CD4-positive, alpha-beta T cell treated with Interleukin-1 beta for 1 hour (primary cell): ENCODE measurements at places on chromosomes 2 and 18.

DNA sequence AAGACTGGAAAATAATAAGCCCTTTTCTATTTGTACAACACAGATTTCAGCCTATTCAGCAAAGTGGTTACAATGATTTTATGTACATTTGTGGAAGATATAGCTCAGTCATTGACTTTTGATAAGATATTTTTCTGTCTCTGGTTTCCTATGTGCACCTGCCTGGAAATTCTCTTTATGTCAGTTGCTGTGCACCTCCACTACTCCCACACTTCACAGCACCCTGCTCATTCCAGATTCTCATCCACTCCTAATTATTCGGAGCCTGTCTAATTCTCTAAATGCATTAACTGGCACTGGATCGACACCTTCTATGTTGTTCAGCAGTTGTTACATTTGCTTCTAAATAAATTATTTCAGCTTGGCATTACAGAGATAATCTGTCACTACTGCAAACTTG is 275.1 kb upstream of the RND3 start:
- DNase-seq, result no peak

DNA sequence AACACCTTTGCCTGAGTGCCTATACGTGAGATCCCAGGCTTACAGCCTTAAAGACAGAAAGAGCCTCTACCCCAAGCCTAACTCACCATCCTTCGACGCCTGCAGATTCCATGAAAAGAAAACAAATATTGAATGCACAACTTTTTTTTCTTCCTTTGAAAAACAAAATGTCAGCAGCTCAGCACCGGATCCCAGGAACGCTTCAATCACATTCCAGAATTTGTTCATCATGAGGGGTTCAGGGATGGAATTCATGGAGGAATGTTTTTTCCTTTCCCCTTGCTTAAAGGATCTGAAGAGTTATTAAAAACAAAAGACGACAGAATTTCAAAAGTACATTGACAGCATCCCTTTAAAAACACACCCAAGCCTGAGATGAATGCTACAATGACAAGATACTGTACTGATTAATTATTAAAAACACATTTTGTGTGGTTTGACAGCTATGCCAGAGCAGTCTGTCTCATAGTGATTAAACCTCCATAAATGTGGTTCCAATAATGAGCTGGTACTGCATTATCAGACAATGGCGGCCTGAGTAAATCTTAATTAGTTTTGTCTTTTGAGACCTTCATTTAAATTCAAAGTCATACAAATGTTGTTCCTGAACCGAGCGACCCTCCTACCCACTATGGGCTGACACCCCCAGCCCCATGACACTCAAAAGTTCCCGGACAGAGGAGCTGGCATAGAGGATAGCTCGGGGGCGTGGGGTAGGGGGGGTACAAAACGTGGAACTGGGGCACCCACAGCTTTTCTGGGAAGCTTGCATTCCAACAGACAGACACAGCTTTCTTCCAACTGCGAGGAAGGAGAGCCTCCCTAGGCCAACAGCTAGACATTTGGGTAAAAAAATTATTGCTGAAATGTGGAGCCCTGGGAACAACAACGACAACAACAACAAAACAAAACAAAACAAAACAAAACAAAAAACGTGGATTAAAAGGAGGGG is 227.5 kb downstream of the TTC32 start:
- DNase-seq, result no peak

DNA sequence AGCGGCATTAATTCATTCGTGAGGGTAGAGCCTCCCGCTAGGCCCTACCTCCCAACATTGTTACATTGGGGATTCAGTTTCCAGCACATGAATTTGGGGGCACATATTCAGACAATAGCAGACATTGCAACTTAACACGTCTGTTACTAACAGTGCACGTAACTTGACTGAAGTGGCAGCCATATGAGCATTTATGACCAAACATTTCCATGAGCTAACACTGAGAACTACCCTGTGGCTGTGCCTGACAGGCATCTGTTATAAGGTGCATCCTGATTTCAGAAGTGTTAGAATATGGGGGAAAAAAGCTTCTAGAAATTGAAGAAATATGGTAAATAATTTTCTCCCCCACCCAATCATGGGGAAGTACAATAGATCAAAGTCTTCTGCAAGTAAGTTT is 24.5 kb downstream of the MALT1 start:
- no peak for DNase-seq

DNA sequence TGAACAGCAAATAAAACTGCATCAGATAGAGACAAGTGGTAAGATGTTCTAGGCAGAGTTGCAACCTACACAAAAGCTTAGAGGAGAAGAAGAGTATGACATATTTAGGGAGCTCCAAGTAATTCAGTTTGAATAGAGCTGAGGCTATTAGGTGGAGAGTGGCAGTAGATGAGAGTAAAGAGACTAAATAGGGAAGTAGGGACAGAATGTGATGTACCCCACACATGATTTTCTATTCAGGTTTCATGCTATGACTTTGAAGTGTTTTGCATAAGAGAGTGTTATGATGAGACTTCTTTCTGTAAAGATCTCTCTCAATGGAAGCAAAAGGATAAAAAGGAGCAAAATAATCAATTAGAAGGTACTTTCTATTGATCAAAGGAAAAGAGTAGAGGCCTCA is 206.8 kb upstream of the ERBB4 start:
- DNase-seq, result no peak

- no peak for DNase-seq
Measured at GRCh38 chr18:32875625-32876024, 102.8 kb upstream of the KLHL14 start.

DNA sequence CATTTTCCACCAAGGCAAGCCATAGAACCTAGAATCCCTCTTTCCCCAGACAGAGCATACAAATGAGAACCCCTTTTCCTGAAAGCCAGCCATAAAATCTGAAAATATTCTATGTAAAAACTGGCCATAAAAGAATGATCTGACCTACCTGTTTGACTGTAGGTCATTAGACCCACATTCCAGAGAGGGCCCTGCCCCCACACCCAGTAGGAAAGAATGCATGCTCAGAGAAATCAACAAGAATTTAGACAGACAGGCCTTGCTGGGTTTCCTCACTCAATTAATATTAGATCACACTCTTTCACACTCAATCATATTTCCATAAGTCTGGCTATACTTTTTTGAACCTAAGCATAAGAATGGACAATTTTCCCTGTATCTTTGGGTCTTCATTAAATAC is 929.5 kb downstream of the ERBB4 start:
- no peak for DNase-seq

DNA sequence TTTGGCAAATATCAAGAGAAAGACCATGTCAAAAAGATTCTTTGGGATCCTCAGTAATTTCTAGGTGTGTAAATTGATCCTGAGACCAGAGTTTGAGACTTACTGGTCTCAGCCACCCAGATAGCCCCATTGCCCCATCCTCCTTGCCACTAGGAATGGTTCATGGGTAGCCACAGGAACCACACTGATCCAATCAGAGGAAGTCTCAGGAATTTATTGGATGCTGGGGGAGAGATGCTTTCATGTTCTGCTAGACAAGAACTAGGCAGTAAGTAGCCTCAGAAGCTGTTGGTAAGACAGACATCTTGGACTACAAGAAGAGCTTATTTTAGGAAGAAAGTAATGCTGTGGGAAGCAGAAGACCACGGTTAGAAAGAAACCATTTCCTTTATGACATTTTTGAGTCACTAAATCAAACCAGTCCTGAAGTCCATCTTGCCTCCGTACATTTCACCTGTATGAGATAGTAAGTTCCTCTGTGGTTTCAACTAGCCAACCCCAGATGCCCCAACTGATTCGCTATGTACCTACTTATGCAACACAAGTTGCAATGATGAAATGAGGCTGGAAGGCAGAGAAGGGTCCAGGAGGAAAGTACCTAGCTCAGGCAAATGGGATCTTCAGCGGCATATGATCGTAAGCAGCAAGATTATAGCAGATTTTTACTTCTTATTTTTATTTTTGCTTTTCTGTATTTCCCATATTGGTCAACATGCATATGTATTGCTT is 3.6 kb upstream of the ST3GAL5 start:
- DNase-seq, result no peak

DNA sequence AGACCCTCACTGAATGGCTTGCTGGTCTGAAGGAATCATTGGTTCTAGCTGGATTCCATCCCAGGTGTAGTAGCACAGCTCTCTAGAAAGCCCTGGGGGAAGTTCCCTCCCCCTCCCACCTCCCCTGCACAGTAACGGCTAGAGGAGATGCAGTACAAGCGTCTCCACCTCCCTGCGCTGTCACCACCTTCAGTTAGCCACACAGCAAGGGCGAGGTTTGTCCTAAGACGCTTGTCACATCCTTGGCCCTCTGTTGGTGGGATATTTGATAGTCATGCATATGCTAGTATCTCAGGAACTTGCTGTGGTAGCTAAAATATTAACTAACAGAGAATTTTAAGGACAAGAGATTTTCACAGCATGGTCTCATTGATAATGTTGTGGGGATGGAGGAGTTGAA is 19.4 kb downstream of the TRAPPC12 start:
- DNase-seq, result no peak

- no peak for DNase-seq
Measured at GRCh38 chr2:106307860-106308259, 113.8 kb upstream of the UXS1 start.

DNA sequence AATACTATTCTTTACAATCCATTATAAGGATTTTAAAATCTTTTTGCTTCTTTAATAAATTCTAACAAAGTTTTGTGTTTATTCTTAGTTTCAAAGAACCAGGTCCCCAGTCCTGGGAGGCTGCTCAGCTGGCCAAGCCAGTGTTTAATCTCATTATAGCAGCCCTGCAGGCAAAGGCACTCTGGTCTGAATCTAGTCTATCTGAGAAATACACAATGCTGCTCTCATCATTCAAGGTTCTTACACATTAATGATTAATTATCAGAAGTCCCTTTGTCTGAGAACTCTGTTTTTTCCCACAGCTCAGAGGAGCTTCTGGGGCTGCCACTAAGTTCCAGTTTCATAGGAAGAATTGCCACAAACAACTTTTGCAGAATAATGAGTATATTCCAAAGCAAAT is 27.7 kb downstream of the KCTD18 start:
- no peak for DNase-seq

- DNase-seq, result no peak
Measured at GRCh38 chr18:47595831-47596501, 334.5 kb downstream of the SMAD2 start.

- DNase-seq, result no peak
Measured at GRCh38 chr2:215371915-215372897, 60.3 kb downstream of the ATIC start.

- DNase-seq, result no peak
Measured at GRCh38 chr18:26524504-26525351, 23.6 kb downstream of the KCTD1 start.

DNA sequence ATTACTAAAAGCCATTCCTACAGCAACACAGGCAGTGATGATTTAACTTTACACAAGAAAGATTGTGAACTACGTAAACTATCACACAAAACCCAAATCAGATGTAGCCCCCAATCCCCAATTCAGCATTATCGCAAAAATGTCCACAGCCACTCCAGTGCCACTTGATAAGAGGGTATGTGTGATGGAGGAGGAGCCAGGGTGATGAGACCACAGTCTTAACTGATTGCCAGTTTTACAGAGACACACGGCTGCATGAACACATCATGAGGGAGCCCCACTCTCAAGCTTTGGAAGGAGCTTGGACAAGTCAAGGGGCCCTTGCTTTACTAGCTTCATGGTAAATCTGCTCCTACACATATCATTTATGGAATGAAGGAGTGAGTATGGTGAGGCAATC is 116.0 kb downstream of the FAM161A start:
- no peak for DNase-seq

DNA sequence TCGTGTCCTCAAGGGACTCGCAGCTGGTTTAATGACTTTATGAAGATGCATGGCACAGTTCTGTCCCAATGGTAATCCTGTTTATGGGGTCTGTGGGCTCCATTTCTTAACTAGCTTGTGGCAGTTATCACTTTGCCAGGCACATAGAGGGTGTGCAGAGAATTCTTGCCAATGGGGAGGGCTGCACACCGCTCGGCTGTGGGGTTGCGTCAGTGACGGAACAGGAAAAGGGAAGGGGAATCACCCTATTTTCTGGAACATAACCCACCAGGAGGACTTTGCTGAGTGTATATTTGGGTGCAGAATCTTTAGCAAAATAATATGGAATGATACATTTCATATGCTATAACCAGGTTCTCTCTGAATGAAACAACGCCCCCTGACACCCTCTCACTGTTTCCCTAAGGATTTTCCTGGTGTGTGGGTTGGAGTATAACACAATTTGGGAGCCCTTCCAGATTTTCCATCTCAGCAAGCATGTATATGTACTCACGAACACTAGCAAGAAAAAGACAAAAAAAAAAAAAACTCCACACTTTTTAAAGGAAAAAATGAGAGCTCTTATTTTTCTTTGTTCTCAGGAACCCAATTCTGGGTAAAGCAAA is 43.9 kb upstream of the TRIB2 start:
- DNase-seq, result no peak

DNA sequence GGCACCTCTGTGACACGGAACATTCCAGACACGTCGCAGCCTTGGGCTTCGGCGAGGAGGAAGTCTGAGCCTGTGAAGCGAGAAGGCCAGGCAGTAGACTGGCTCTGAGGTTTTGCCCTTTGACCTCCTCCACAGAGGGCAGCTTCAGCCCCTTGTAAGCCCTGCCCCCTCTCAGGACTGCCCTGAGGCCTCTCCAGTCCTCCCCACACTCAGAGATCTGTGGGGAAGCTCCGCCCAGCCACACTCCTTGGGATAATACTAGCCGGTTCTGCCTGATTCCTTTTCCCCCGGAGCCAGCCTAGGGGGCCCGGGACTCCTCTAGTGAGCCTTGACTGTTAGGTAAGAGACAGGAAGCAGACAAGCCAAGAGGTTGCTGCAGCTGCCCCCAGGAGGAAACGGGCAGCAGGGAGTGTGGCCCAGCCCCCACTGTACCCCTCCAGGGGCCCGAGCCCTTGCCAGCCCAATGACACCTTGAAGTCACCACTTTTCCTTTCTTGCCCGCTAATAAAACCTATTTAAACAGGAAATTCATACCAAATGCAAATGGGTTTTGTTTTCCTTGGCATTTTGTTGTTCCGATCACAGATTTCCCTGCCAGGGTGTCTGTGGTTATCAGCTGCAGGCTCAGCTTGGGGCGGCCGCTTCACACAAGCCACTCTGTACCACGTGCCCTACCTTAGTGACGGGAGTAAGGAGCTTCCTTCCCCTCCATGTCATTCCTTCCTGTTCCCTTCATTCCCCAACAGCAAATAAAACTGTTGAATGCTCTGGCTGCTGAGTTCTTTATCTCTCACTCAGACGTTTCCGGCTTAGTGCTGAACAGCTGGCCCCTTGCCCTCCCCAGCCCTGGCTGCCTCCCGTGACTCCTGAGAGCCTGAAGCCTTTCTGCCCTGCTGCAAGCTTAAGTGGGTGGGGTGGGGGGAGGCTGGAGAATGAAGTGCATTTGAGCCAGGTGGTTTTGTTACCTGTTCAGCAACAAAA is 124.7 kb downstream of the CABLES1 start:
- DNase-seq, result peak; percentile 23

DNA sequence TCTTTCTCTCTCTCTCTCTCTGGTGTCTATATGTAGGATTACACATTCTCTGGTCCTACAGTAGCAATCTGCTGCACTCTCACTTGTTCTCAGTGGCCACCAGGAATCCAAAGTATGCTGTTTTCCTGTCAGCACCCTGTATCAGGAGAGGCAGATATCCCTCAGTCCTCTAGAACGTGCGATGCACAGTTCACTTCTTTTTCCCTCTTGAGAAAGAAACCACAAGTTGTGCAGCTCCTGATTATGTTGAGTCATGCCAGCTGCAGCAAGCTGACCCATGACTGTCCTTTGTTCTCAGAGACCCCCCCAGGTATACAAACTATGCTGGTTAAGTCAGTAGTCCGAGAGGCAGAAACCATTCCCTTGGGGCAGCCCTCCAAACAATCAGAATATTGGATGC is 54.6 kb downstream of the LANCL1 start:
- DNase-seq, result no peak
